ENCODE measurements at places on chromosomes 6 and 20.

DNA sequence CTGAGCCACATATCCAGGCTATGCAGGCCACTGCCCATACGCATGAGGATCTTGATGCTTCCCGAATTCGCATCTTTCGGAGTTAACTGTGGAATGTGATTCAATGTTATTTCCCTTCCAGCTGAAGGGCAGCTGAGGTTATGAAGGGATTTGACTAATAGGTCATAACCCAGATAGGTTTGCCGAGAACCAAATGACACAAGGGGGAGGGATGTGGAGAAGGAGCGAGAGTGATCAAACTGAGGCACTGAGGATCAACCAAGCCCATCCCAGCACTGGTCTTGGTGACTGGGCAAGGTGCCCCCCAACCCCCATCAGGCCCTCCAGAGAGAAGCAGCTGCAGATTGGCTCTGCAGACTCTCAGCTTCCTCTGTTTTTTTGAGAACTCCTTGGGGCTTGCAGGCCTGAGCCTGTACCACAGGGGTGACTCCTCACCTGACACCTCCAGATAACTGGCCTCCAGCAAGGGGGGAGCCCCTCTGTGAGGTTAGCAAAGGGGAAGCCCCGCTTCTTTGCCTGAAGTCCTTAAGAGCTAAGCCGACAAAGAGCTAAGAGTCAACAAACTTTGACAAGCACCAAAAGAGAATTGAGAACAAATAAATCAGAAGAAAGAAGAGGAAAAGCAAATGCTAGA lies 185.9 kb downstream of the PDE7B start:
- no peak for DNase-seq

- DNase-seq: no peak
These were observed 6.7 kb downstream of the TGIF2 start for GRCh38 chr20:36579996-36580545.

DNA sequence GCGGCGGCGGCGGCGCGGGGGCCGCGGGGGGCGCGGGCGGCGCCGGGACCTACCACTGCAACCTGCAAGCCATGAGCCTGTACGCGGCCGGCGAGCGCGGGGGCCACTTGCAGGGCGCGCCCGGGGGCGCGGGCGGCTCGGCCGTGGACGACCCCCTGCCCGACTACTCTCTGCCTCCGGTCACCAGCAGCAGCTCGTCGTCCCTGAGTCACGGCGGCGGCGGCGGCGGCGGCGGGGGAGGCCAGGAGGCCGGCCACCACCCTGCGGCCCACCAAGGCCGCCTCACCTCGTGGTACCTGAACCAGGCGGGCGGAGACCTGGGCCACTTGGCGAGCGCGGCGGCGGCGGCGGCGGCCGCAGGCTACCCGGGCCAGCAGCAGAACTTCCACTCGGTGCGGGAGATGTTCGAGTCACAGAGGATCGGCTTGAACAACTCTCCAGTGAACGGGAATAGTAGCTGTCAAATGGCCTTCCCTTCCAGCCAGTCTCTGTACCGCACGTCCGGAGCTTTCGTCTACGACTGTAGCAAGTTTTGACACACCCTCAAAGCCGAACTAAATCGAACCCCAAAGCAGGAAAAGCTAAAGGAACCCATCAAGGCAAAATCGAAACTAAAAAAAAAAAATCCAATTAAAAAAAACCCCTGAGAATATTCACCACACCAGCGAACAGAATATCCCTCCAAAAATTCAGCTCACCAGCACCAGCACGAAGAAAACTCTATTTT lies 2.0 kb downstream of the FOXC1 start:
- DNase-seq: no peak

DNA sequence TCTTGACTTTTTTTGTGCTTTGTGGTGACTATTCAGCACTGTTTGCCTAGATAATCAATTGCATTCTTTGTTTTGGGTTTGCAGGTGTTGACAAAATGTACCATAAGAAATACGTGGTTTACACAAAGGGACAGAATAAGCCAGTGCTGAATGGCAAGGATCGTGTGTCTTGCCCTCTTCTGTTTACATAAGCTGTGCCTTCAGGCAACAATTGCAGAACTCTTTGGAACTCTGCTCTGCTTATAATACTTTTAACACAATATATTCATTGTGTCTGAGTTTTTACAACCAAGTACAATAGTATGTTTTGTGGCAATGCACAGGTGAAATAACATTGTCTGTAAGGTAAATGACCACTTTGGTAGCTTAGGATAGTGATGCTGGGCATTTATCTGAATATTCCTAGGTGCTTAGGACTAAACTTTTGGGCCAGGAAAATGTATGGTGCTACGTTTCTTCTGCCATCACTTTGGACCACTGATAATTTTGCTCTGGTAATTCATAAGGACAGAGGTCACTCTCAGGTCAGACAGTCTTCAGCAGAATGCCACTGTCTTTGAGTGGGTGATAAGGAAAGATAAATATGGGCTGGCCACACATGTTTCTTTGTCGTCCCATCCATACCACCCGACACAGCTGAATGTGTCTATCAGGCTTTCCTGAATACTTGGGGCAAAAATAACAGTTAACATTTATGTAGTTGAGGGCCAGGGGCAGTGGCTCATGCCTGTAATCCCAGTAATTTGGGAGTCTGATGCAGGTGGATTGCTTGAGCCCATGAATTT lies 344.6 kb upstream of the IMPG1 start:
- no peak for DNase-seq

DNA sequence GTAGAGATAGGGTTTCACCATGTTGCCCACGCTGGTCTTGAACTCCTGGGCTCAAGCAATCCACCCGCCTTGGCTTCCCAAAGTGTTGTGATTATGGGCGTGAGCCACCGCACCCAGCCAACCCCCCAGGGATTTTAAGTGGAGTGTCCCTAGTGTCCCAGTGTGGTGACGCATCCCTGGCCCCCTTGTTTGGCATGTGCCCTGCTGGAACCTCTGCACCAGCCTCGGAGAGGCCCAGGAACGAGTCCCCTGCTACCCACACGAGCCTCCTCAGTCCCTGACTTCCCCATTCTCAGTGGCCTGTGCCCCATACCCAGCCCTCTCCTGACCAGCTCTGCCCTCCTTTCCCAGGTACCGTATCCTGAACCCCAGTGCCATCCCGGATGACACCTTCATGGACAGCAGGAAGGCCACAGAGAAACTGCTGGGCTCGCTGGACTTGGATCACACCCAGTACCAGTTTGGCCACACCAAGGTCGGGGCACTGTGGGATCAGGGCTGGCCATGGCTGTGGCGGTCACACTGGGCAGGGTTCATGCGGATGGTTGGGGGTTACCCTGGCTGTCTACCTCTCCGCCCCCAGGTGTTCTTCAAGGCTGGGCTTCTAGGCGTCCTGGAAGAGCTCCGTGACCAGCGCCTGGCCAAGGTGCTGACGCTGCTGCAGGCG lies 37.2 kb downstream of the MYH7B start:
- DNase-seq: no peak

DNA sequence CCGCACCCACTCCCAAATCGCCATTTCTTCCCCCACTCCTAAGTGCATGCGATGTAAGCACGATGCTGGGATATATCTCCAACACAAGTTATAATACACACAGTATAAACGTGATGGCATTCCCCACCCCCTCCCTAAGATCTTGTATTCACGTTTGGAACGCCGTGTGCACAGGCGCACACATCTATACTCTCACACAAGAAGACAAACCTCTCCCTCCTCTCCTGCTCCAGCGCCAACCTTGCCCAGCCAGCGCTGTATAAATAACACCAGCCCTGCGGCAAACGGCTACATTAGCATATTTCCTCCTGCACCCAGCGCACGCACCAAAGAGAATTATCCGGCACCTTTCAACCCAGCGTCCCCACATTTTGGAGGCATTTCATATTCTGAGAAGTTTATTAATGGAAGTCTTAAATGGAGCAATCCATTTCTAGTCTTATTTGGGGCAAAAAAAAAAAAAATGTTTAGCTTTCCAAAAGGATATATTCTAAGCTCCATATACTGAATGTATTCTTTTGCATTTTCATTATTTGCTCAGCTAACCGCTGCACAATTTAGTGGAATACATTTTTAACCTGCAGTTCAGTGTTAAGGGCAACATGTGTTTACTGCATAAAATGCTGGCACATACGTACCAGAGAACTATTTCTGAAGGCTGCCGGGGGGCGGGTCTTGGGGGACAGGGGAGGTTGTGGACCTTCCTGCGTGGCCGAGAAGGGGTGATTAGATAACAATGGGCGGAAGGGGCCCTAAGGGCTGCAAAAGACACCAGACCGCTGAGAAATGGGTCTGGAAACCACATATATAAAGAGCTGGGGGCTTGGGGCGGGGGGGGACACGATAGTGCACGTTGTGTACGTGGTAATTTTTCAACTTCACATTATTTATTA lies 1.1 kb upstream of the SLC22A23 start:
- no peak for DNase-seq

Measured in NCI-H1694 treated with DMSO at 0.1 percent for 48 hours (cell line).